Activated T-helper 9 cell treated with anti-CD3 and anti-CD28 coated beads, Interleukin-2, amount 50 U/mL, for 16 hours (primary cell): ENCODE measurements at places on chromosomes 12 and 14.
A peak's percentile ranks its signal among the peaks of the same experiment; 100 is the strongest.

GRCh38 chr12:29147731-29148595 lies 1.1 kb upstream of the FAR2 start:
- no peak for DNase-seq

DNA sequence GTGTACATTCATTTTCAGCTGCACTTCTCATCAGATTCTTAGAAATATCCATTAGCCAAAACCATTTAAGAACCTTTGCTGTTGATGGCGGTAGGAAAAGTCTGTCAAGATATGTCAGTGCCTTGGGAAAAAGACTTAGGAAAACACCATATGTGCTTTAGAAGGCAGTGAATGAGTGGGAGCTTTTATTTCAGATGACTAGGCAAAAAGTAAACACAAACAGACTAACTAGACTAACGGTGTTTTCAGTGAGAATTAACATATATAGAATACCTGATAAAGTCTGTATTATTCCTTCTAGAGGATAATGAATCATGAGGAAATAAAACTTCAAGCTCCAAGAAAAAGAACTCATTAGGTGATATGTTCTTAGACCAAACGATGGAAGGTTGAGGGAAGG lies 418.9 kb downstream of the NAV3 start:
- no peak for DNase-seq

- no peak for DNase-seq
Observed at GRCh38 chr12:106724934-106725333, 49.5 kb upstream of the RIC8B start.

GRCh38 chr12:108082485-108082884 lies 46.6 kb upstream of the WSCD2 start:
- no peak for DNase-seq

GRCh38 chr12:101839324-101840283 lies 8.8 kb upstream of the GNPTAB start:
- DNase-seq: peak; percentile 42

GRCh38 chr12:18882690-18883089 lies 144.8 kb downstream of the CAPZA3 start:
- DNase-seq: no peak

DNA sequence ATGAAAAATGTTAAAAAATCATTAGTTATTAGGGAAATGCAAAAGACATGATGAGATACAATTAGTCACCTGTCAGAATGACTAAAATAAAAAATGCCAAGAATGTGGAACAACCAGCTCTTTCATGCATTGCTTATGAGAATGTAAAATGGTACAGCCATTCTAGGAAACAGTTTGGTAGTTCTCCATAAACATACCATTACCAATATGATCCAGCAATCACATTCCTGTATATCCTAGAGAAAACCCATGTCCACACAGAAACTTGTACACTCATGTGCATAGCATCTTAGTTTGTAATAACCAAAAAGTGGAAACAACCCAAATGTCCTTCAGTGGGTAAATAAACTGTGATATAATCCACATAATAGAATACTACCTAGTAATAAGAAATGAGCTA lies 245.7 kb downstream of the FUT8 start:
- no peak for DNase-seq

- DNase-seq: no peak
Observed at GRCh38 chr14:44170101-44170500, 337.0 kb downstream of the FSCB start.

- no peak for DNase-seq
Observed at GRCh38 chr14:100688598-100689461, 37.9 kb upstream of the DLK1 start.

DNA sequence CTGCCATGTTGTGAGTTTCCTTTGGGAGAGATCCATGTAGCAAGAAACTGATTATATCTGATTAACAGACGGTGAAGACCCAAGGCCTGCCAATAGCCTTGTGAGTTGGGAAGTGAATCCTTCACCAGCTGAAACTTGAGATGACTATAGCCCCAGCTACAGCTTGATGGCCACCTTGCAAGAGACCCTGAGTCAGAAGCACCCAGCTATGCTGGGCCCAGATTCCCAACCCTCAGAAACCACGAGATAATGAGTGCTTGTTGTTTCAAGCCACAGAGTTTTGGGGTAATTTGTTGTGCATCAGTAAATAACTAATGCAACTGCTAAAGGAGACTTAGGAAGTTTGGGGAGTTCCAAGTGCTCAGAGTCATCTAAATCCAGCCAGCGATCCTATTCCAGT lies 80.3 kb downstream of the AVPR1A start:
- DNase-seq: no peak

DNA sequence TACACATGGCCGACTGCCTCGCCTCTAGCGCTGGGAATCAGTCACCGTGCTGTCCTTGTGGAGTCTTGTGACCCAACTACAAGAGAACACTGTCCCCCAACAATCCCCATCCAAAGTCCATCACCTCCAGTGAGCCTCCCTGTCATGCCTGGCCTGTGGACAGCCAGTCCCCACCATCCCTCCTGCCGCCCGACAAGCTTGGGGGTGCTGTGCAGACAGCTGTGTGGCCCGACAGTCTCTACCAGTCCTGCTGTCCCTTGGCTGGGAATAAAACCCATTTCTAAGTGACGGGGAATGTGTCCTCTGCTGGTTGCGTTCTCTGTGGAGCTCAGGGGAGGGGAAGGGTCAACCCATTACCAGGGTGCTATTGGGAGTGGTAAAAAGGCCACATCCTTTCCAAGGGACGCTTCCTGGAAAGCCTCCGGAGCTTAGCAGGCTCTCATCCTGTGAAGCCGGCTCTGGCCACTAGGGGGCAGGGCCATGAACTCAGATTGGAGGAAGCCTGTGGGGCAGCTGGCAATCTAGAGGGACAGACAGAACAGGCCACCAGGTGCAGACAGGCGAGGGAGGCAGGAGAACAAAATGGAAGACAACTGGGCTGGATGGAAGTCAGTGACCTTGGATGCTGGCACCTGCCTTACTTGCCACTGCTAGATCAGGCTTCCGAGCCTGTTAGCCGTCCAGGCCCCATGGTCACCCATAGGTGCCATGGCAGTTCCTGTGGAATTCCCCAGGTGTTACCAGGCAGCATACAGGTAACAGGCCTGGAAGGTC lies 12.0 kb upstream of the BLTP3B start:
- DNase-seq: peak; percentile 55

GRCh38 chr14:81801921-81802320 lies 268.3 kb upstream of the SEL1L start:
- no peak for DNase-seq

GRCh38 chr14:50943943-50944646 lies at the start of gene PYGL:
Gene PYGL (minus strand): TSS chr14:50944483. CDS start chr14:50944403, 80 bp downstream.
- DNase-seq: no peak

DNA sequence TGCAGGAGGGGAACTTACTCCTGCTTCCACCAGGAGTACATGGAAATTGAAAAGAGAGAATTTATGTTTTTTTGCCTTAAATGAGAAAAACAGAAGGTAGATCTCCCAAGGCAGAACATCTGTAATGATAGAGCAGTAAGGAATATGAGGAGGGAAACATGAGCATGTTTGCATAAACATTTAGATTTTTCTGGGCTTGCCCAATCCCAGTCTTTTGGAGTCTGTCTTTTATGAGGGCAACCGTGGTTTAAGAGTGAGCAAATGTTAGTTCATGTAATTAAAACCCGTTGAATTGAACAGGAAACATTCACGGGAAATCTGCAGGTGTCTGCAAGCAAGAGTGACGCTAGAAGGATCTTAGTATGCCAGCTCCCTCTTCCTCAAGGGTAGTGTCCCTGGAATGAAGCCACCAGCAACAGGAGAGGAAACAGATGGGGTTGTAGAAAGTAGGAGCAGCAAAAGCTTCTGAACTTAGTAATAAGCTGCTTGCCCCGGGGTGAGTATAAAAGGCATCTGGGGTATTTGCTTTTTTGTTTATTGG lies 79.3 kb downstream of the ARF6 start:
- DNase-seq: no peak

DNA sequence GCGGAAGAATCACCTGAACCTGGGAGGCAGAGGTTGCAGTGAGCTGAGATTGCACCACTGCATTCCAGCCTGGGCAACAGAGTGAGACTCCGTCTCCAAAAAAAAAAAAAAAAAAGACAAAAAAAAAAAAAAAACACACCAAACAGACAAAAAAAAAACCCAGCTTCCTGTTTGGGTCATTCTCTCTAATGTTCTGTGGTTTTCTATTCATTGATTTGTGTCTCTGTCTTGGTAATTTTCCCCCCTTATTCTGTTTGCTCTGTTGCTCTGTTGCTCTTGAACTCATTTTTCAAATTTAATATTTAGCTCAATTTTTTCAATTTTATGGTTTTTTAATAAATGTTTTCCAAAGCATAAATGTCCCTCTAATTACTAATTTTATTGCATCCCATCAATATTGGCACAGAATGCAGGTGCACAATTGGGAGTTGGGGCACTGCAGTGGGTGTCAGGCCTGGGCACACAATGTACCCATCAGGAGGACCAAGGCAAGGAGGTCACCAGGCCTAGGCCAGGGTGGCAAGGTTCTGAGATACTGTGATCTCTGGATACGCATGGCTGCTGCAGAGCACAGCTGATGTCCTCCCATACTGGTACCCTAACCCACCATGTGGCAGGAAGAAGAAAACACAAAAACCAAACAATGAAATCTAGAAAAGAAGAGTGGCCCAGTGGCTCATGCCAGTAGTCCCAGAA lies 8.0 kb upstream of the GNPTAB start:
- DNase-seq: no peak

GRCh38 chr12:68792952-68793351 lies 15.0 kb upstream of the MDM2 start:
- DNase-seq: no peak

GRCh38 chr12:112904571-112904970 lies 2.2 kb upstream of the OAS1 start:
- no peak for DNase-seq

DNA sequence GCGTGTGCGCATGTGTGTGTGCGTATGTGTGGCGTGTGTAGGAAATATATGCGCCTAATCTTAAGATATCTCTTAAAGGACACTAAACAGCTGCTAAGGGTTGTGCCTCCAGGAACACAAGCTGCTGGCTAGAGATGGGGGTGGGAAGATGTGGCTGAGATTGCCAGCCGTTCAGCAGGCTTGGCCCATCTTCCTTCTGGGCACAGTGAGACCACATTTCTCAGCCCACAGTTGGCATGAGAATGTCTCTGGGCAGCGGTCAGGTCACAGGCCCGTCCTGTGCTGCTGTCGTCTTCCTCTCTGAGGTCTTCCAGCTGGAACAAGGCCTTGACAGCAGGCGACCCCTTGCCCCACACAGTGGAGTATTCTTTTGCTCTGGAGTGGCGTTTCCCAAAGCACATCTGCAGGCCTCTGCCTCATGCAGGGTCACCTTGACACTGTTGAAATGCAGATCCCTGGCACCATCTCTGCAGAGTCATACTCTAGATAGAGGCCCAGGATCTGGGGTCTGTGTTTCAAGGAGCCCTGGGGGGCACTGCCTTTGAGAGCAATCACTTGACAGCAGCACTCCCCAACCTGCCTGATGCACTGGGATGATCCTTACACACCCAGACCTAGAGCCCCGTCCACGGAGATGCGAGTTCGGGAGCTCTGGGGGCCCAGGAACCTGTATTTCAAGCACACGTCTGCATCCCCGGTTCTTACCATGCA lies 335.5 kb upstream of the SFSWAP start:
- no peak for DNase-seq

DNA sequence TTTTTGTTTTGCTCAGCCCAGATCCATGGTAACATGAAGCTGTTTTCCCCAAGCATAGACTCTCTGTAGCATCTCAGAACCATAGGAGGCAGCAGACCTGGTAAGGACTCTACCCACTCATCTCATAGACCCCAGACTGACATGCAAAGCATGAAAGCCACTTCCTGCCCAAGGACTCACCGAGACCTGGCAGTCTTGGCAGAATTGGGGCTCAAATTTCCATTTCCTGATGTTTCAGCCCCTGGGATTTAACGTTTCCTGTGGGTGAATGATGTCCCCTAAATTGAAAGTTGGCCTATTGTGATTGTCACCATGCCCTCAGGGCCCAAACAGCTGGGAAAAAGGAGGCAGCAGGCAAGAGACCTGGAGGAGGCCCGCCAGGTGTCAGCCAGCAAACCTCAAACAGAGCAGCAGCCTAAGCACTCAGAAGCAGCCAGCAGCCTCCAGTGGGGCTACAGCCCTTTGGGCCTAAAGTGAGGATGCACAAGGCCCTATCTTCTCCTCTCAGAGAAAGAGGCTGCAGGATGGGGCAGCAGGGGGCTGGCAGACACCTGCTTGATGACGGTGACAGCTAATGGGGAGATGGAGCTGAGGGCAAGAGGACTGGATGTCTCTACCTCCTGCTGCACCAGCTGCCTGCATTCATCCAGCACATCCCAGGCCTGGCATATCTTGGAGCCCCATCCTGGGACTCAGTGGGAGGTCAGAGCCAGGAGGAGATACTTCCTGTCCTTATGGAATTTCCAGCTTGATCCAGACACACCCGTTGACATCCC lies 8.5 kb downstream of the KRT85 start:
- no peak for DNase-seq

GRCh38 chr12:53325511-53326061 lies 4.2 kb upstream of the AAAS start:
- no peak for DNase-seq

- no peak for DNase-seq
Observed at GRCh38 chr12:97757481-97758193, 295.0 kb downstream of the RMST start.

DNA sequence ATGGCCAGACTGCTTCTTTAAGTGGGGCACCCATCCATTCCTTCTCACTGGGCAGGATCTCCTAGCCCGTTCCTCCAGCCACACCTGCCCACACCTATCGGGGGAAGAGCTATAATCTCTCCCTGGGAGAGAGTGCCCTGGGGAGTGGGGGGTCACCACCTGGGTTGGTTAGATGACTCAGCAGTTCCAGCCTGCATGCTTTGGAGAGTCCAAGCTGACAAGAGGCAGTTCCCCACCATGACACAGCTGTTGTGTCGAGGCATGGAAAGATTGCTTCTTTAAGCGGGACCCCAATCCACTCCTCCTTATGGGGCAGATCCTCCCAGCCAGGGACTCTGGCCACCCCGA lies 52.6 kb upstream of the PPFIA2 start:
- no peak for DNase-seq

DNA sequence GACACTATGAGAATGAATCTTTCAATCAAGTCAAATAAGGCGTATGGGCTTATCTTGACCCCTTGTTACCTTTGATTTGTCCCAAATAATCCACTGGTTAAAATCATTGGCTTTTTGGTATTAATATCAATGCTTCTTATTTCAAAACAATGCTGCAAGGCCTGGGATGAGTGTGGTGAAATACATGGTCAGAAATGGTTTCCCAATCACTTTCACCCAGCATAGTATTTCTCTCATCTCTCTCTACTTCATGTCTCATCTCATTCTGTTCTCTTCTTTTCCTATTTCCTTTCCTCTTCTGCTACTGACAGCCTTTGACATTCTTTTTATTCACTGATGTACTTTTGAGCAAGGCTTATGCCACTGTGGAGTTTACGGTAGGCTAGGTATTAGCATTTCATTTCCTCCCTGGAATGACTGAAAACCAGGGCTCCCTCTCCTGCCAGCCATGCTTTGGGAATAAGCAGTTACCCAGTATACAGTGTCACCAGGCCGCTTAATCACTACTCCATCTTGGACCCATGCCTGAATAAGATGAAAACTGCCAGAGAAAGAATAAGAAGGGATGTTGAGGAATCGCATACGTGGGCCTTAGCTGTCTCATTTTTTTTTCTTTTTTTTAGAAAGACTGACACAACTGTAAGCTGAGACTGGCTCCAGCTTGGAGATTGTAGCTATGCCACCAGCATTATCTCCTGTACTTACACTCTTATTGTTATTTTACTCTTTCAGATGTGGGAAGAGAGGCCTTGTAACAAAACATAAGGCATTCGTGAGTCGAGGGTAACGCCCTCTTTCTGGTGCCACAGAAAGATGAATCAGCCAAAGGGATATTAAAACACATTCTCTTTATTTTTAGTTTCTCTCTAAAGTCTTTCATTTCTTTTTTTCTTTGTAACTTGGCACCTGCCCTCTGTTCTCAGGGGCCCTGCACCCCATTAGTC lies 53.5 kb downstream of the IGF1 start:
- DNase-seq: no peak

GRCh38 chr12:60100160-60100559 lies 504.3 kb downstream of the SLC16A7 start:
- no peak for DNase-seq
